NT2/D1 (cell line): ENCODE measurements at places on chromosomes 4 and X.

DNA sequence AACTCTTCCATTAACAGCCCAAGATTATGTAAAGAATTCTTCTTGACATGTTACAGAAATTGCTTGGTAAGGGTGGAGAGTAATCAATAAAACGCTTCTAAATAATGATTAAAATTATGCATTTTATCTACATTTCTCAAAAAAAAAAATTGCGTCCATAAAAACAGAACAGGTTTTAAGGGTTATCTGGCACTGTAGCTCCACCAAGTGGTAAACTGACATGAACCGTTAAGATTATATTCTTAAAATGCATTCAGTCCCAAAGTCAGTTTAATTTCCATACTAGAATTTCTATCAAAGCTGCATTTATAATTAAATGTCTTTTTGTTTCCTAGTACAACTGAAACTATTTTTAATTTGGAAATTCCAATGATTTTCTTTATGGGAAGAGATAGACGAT is 214.0 kb upstream of the UGT8 start:
- DNase-seq, result no peak

DNA sequence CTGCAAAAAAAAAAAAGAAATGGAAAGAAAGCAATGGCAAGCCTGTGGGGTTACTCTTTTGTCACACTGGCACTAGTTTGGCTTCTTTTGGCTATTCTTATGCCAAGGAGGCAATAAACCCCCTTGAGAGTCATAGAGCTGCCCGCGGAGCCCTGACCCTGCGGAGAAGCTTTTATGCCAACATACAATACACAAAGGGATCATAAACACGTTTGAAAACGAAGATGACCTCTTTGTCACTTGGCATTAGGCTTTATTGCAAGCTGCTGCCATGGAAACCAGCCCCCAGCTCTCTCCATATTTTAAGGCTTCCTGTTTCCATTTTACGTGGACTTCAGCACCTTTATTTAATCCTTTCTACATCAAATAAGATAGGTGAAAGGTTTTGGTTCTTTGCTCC is 7.6 kb downstream of the NEUROG2 start:
- no peak for DNase-seq

DNA sequence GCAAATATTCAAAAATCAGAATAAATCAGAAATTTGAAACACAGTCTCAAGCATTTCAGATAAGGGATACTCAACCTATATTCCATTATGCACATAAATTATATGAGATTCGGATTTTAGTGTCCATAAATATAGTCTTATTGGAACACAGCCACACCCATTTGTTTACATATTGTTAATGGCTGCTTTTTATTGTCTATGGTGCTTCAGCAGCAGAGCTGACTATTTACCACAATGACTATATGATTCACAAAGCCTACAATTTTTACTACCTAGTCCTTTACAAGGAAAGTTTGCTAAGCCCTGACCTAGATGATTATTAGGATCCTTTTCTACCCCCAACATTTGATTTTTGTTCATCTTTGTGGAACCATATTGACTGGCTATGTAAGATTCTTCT is 63.9 kb downstream of the IL1RAPL1 start:
- DNase-seq, result no peak

- DNase-seq, result no peak
Observed at GRCh38 chr4:130985371-130985770, 1889.4 kb downstream of the C4orf33 start.

GRCh38 chrX:110381216-110381615 is 22.6 kb downstream of the RTL9 start:
- no peak for DNase-seq

- DNase-seq, result no peak
Observed at GRCh38 chr4:160235771-160236170, 1132.9 kb downstream of the RAPGEF2 start.

- no peak for DNase-seq
Observed at GRCh38 chrX:63930140-63930539, 145.1 kb upstream of the ARHGEF9 start.

GRCh38 chr4:102675141-102675540 is 85.6 kb downstream of the MANBA start:
- no peak for DNase-seq

- no peak for DNase-seq
Observed at GRCh38 chrX:79570524-79571240, 203.5 kb upstream of the ITM2A start.

DNA sequence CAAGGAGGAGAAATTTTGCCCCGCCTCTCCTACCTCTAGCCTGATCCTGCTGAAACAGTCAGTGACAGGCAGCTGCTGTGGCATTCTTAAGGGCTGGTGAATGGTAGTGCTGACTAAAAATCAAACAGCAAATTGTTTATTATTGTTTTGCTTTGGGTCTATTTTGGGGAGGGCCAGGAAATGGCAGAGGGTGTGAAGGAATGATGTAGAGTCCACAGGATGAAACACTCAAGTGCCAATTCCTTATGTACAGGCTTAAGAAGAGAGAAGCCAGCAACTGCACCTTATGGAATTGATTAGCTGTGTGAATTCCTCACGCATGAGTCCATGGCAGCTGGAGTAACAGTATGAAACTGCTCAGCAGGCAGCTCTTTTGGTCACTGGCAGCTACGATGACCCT is 39.7 kb downstream of the VEGFC start:
- DNase-seq, result no peak

- DNase-seq, result no peak
Observed at GRCh38 chrX:39470588-39471407, 627.0 kb downstream of the BCOR start.

DNA sequence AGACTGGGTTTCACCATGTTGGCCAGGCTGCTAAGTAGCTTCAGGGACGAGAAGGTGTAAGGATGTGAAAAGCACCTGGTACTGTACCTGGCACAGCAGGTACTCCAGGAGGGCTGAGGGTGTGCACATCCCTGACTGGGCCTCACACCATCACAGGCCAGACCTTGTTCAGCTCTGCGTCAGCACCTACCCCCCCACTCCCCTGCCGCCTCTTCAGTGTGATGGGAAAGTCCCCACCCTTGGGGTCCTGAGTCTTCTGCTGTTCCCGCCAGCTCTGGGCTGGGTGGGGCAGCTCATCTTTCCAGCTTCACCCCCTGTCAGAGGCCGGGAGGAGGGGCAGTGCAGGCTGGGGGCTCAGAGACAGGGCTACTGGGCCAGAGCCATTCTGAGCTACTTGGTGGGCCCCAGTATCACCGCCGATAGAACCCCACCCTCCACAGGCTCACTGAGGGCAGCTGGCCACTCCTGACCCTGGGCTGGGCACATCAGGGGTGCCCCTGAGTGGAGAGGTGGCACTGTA is 6.7 kb upstream of the SH3BP2 start:
- DNase-seq, result no peak

GRCh38 chr4:100208459-100208858 is 18.2 kb upstream of the DDIT4L start:
- DNase-seq, result no peak

DNA sequence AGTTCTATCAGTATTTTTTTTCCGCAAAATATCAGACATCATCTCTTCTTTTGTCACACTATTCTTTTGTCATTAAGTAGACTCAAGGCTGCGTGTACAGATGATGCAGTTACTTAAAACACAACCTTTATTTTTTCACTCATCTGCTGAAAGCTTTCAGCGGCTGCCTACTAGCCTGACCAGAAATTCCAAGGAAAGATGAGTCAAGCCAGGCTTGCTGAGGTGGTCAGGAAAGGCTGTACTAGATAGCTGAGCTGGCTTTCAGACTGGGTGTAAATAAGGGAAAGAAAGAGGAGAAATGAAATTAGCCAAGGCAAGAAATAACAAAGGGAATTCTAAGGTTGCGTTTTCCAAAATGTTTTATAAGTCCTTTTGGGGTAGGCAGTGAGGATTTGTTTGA is 17.9 kb downstream of the STK26 start:
- no peak for DNase-seq

GRCh38 chrX:140163371-140164159 is 198.2 kb upstream of the CXorf66 start:
- DNase-seq, result no peak

- no peak for DNase-seq
Observed at GRCh38 chr4:55251342-55251741, 94.7 kb upstream of the SRD5A3 start.

DNA sequence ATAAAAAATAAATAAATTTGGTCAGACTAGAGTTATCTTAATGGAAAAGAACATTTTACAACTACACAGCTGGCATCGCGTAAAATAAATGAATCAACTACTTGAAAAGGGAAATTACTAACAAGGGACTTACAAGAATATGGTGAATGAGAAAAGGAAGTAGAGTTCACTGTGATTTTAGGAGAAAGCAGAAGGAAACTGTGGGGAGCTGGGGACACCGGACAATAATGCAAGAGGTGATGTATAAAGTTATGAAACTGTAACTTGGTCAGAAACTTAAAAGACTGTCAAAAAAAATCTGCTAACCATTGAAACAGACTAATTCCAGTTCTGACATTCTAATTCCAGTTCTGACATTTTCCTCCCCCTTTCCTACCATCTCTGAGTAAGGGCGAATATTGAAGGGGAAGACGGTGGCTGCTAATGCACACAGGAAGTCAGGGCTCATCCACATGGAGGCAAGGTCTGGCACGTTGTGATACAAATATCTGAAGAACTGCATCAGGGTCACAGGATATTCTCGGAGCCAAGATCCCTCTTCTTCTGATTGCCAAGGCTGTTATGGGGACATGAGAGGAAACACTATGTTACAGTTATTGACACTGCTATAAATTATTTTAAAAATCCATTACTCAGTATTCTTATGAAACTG is 170.5 kb downstream of the CDS1 start:
- DNase-seq, result no peak

- no peak for DNase-seq
Observed at GRCh38 chr4:105956569-105956968, 61.3 kb downstream of the NPNT start.

- no peak for DNase-seq
Observed at GRCh38 chr4:151803246-151803645, 42.4 kb upstream of the GATB start.

- DNase-seq, result no peak
Observed at GRCh38 chr4:52051213-52051614, at the start of gene SPATA18. TSS of gene SPATA18 (plus strand) at chr4:52051304. CDS start at chr4:52051705, 401 bp downstream.

DNA sequence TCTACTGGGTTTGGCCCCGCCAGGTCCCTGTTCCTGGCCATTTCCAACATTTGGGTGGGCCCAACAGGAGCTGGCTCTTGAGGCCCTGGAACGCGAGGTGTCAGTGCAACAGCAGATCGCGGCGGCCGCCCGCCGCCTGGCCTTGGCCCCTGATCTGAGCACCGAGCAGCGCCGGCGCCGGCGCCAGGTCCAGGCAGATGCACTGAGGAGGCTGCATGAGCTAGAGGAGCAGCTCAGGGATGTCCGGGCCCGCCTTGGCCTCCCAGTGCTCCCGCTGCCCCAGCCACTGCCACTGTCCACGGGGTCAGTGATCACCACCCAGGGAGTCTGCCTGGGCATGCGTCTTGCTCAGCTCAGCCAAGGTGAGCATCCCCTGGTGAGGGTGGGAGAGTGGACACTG is 5.5 kb downstream of the CCDC120 start:
- DNase-seq, result no peak

DNA sequence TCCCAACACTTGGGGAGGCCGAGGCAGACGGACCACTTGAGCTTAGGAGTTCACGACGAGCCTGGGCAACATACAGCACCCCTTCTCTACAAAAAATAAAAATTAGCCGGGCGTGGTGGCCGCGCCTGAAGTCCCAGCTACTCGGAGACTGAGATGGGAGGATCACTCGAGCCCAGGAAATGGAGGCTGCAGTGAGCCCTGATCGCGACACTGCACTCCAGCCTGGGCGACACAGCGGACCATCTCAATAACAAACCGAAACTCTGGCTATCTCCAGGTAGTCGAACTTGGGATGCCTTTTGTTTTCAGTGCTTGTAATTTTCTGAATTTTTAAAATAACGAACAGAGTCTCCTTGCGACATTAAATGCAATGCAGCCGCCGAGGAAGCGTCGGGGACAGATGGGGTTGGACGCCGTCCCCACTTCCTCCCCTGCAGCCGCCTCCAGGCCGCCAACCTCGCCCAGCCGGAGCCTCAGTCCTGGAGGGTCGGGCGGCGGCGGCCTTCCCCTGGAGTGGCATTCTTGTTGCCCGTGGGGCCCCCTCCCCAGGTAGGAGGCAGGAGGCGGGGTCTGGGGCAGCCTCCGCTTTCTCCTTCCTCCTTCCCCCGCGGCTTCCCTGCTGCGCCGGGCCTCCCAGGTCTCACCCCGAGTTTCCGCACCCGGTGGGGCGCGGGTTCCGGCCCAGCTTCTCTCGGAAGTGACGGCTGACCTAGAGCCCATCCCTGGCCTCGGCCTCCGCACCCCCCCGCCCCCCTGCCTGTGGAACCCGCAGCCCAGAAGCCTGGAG is 14.6 kb downstream of the HMX1 start:
- DNase-seq, result no peak

- DNase-seq, result no peak
Observed at GRCh38 chr4:2105559-2105958, 46.4 kb downstream of the NAT8L start.

DNA sequence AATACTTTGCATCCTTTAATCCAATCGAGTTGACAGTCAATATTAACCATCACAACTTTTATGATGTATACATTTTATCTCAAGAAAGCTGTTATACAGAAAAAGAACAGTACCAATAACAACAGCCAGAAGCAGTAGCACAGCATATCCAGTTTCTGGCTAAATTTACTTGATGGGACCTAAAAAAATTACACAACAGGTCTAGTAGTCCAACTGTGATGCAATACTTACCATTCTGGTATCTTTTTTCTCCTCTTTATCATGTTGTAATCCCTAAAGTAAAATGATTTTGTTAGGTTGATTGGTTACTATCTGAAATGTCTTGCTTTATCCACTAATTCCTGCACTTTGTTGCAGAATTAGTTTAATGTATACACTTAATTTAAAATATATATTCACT is 1150.6 kb downstream of the FAT4 start:
- DNase-seq, result no peak

DNA sequence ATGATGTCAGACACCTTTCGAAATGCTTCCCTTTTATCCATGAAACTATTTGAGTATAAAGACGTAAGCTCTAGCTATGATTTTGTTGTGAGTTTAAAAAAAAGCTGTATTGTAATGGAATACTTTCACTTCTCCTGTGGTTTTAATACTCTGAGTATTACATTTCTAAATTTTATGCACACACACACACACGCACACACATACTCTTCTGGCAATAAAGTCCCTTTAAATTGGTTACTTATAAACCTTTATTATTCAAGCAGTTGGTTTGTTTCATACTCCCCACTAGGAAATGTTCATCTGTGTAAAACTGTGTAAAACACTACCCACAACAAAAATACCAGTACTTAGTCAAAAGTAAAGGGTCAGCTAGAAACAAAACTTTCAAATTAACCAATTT is 18.2 kb downstream of the VAMP7 start:
- DNase-seq, result no peak

GRCh38 chrX:40755291-40756249 is 20.2 kb upstream of the MED14 start:
- DNase-seq, result no peak
